ENCODE measurements at places on chromosomes 2 and 18. TPM values are rescaled to one million over a fixed set of nuclear protein-coding genes. Genes with fewer than 3 reads are reported as not detected.

AAK1 gene
- total RNA-seq: 77.4 TPM

EGR4 gene
- 0.07 TPM for total RNA-seq

SDC1 gene
- total RNA-seq: 0.67 TPM

RAB6C gene
- not detected for total RNA-seq

SCYGR4 gene
- total RNA-seq: not detected

GAL3ST2 gene
- total RNA-seq: not detected

MROH2A gene
- total RNA-seq: not detected

TPGS2 gene
- 73.4 TPM for total RNA-seq

EIF2AK2 gene
- 55.7 TPM for total RNA-seq

CCDC141 gene
- 4.6 TPM for total RNA-seq

PARD3B gene
- total RNA-seq: 0.43 TPM

ERBB4 gene
- total RNA-seq: not detected

DNA sequence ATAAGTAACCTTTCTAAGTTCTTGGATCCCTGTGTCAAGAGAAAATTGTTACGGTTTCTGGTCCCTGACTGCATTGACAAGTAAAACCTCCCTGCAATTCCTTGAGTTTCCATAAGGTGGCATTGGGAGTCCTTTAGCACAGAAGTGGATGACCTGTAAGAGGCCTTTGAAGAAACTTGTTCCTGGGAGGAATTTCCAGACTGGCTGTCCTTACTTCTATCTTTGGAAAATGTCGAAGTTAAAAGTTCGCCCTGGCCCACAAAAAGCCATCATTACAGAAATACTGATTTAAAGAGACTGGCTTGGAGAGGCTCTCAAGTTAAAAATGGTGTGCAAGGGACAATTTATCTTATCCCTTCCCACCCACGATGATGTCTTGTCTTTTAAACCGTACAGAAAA is 218.4 kb downstream of the CDH20 start:
- no peaks in the 10 kb centered on the region for H3K36me3 ChIP-seq
- H3K27ac ChIP-seq: no peak overlapping the region
- no peak overlapping the region for H3K4me3 ChIP-seq
- peak; percentile 32 for DNase-seq
- peaks cover 6% of the 10 kb centered on the region for H3K27me3 ChIP-seq

DNA sequence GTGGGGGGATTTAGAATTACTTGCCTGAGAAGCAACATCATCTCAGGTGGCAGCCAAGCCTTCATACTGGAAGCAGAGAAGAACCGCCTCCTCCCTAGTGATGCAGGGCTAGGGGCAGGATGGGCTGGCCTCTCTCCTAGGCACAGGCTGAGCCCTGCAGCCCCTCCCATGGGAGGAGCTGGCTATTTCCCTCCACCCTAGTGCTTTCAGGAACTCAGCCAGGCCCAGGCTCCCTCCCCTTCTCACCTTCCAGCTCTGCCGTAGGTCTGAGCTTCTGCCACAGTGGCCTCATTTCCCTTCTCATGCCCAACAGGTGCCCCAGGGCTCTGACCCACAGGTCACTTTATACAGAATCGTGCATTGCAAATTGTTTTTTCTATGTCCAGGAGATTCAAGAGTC is 31.0 kb downstream of the CENPA start:
- H3K4me1 ChIP-seq: peaks cover 5% of the 10 kb centered on the region
- H3K27me3 ChIP-seq: peaks cover 7% of the 10 kb centered on the region

DNA sequence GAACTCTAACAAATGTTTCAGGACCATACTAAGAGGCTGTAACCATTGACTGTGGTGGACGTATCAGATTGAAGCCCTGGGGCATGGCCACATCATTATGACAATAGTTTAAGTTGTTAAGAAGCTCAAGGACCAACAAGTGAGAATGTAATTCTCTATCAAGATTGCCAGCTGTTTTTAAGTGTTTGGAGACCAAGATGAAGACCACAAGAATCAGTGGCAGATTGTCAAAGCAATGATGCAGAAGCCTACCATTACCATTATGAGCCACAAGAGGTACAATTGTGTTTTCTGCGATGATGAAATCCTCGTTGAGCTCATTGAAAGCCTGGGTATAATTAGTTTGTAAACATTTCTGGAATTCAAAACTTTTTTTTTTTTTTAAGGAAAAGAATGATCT is 261.1 kb upstream of the ZEB2 start:
- H3K27me3 ChIP-seq: no peaks in the 10 kb centered on the region
- no peak overlapping the region for H3K27ac ChIP-seq
- H3K4me1 ChIP-seq: no peaks in the 10 kb centered on the region

- no peak for DNase-seq
- H3K36me3 ChIP-seq: no peaks in the 10 kb centered on the region
- H3K27me3 ChIP-seq: no peaks in the 10 kb centered on the region
- H3K4me3 ChIP-seq: no peak overlapping the region
- no peaks in the 10 kb centered on the region for H3K4me1 ChIP-seq
- H3K27ac ChIP-seq: no peak overlapping the region
Measured at GRCh38 chr2:23554054-23554697, 169.2 kb downstream of the KLHL29 start.

GRCh38 chr2:11907190-11907589 is 160.8 kb downstream of the LPIN1 start:
- H3K36me3 ChIP-seq: no peaks in the 10 kb centered on the region
- DNase-seq: no peak
- no peak overlapping the region for H3K4me3 ChIP-seq
- H3K4me1 ChIP-seq: no peaks in the 10 kb centered on the region
- no peaks in the 10 kb centered on the region for H3K27me3 ChIP-seq
- H3K27ac ChIP-seq: no peak overlapping the region

DNA sequence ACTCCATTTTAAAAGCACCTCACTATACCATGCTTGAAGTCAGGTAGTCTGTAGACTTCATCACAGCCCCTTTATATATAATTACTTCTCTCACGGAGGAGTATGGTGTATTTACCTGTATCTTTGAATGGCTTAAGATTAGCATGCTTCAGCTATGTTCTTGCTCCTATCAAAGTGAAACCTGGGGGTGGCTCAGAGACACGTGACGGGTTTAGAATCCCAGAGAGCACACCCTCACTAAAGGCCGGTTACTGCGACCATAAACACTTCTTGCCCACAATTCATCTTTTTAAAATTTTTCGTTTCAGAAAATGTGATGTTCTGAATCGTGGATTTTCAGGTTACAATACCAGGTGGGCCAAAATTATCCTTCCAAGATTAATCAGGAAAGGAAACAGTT is 3.6 kb downstream of the IAH1 start:
- no peak for DNase-seq
- peaks cover 33% of the 10 kb centered on the region for H3K4me1 ChIP-seq
- H3K4me3 ChIP-seq: no peak overlapping the region
- H3K36me3 ChIP-seq: peaks cover 12% of the 10 kb centered on the region

- H3K27me3 ChIP-seq: no peaks in the 10 kb centered on the region
- H3K27ac ChIP-seq: peak overlapping the region; percentile 91
- H3K4me3 ChIP-seq: peak overlapping the region; percentile 91
Measured at GRCh38 chr18:21703241-21703820, 1.2 kb downstream of the ABHD3 start.

DNA sequence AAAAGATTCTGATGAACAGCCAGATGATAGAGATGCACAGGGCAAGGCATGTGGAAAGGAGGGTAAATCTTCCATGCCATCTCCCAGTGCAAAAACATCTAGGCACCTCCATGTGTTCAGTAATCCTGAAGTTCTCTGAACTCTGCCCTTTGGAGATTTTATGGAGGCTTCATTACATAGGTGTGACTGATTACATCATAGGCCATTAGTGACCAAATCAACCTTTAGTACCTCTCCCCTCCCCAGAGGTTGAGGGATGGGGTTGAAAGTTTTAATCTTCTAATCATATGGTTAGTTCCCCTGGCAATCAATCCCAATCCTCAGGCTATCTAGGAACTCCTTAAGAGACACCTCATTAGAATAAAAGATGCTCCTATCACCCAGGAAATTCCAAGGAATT is 2190.2 kb upstream of the PIK3C3 start:
- H3K36me3 ChIP-seq: no peaks in the 10 kb centered on the region
- no peak for DNase-seq
- H3K4me3 ChIP-seq: no peak overlapping the region
- H3K27ac ChIP-seq: no peak overlapping the region
- H3K27me3 ChIP-seq: no peaks in the 10 kb centered on the region
- H3K4me1 ChIP-seq: no peaks in the 10 kb centered on the region

GRCh38 chr2:215826838-215827441 is 186.4 kb downstream of the MREG start:
- H3K27me3 ChIP-seq: no peaks in the 10 kb centered on the region
- H3K4me1 ChIP-seq: peaks cover 12% of the 10 kb centered on the region
- no peaks in the 10 kb centered on the region for H3K36me3 ChIP-seq
- DNase-seq: no peak
- no peak overlapping the region for H3K27ac ChIP-seq
- no peak overlapping the region for H3K4me3 ChIP-seq

GRCh38 chr2:3493615-3494007 is 25.7 kb downstream of the ADI1 start:
- peaks cover 14% of the 10 kb centered on the region for H3K36me3 ChIP-seq
- H3K27ac ChIP-seq: no peak overlapping the region
- no peaks in the 10 kb centered on the region for H3K4me1 ChIP-seq
- H3K27me3 ChIP-seq: no peaks in the 10 kb centered on the region
- no peak for DNase-seq

DNA sequence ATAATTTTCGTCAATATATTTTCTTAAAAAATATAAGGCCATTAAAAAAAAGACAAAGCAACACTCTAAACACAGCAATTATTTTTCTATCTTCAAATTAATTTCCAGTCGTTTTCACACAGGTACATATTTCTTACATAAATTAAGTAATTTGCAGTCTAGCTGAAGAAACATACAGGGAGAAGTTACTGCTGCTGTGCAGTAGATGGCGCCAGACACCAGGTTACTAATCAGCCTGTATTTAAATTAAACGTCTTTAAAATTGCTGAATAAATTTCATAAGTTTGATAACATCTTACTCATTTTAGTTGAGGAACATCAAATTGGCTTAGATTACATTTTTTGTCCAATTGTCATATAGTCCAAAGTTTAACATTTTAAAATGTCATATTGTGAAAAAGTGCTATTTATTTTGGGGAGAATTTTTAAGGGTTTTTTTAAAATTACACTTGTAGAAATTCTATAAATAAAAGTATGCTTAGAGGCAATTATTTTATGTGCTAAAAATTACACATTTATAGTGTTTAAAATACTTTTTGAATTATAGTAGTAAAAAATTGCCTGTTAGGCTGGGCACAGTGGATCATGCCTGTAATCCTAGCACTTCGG is 88.4 kb downstream of the PMAIP1 start:
- no peak overlapping the region for H3K27ac ChIP-seq
- no peak overlapping the region for H3K4me3 ChIP-seq
- H3K4me1 ChIP-seq: no peaks in the 10 kb centered on the region
- H3K27me3 ChIP-seq: peaks cover 18% of the 10 kb centered on the region

DNA sequence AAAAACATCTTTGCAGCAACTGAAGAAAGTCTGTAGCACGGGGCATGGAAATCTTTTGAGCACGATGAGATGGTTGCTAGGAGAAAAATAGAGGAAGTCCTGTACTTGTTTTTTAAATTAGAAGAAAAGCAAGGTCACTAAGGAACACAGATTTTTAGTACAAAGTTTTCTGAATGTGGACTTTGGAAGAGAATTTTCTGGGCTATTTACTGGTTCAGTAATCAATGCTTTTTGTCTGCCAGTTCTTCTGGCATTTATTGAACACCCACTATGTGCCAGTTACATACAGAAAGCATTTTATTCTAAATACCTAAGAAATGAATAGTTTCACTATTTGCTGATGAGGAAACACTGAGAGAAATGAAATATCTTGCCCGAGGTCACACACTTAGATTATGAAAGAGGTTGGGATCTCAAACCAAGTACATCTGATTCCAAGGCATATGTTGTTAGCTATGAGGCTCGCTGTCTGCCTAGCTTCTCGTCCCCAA is 15.6 kb upstream of the MAP3K20 start:
- DNase-seq: no peak
- no peaks in the 10 kb centered on the region for H3K36me3 ChIP-seq
- no peak overlapping the region for H3K4me3 ChIP-seq
- H3K27me3 ChIP-seq: peaks cover 17% of the 10 kb centered on the region

DNA sequence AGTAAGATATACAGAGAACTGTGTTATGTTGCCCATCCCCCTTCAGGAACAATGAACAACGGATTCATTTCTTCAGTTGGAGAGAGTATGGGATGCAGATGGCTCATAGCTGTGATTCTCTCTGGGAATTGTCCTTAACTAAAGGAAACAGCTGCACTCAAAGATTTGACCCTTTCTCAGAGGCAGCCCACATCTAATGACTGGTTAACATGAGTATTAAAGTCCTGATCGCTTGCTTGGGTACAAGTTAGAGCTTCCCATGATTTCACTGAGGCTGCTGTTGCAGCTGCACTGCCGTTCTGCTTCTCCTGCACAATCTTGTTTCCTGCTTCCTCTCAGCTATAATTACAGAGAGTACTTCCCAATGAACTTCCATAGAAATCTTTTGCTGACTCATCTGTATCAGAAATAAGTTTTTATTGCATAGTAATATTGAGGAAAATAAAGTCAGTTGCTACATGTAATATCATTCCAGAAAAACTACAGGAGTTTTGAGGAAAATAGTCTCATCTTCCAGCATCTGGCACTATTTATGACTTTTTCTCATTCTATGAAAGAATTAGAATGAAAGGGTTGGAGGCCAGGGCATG is 12.8 kb upstream of the SCN9A start:
- H3K4me1 ChIP-seq: no peaks in the 10 kb centered on the region
- DNase-seq: no peak
- no peaks in the 10 kb centered on the region for H3K36me3 ChIP-seq
- no peak overlapping the region for H3K27ac ChIP-seq

DNA sequence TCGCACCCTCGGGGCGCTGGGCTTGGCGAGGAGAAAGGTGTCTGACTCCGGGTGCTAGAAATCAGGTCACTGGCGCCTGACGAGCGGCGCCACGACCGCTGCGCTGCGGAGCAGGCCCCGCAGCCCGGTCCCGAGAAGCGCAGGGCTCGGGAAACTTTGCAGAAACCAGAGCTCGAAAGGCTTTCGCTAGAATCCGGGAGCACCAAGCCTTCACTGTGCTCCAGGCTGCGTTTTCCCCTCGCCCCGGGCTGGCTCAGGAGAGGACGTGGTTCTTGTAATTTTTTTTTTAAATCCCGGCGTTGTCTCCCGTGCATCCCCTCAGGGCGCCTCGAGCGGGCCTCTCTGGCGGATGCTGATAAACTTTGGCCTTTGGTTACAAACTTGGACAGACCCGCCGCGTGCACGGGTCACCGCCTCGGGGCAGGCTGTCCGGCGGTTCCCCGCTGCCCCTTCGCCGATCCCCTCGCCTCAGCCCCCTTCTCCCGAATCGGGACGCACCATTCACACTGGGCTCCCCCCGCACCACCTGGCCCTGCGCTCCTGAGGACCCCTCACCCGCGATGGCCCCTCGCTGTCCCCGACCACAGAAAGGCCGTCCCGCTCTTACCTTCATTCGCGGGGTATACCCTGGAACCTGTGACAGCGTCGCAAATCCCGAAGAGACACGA is 419 bp downstream of the EPHA4 start:
- peaks cover 25% of the 10 kb centered on the region for H3K4me1 ChIP-seq
- peak overlapping the region; percentile 83 for H3K4me3 ChIP-seq
- peak; percentile 6 for DNase-seq
- peak overlapping the region; percentile 30 for H3K27ac ChIP-seq
- no peaks in the 10 kb centered on the region for H3K36me3 ChIP-seq
- H3K27me3 ChIP-seq: peaks cover 50% of the 10 kb centered on the region
